Glomerular endothelial cell (primary cell): ENCODE measurements at places on chromosomes 16 and 17. TPM values are rescaled to one million over a fixed set of nuclear protein-coding genes. Genes with fewer than 3 reads are reported as not detected.

The SLC16A13 gene
- total RNA-seq, result 6.6 and 7.9 TPM in 2 replicates

The KCNH6 gene
- total RNA-seq, result not detected in 2 replicates

DNA sequence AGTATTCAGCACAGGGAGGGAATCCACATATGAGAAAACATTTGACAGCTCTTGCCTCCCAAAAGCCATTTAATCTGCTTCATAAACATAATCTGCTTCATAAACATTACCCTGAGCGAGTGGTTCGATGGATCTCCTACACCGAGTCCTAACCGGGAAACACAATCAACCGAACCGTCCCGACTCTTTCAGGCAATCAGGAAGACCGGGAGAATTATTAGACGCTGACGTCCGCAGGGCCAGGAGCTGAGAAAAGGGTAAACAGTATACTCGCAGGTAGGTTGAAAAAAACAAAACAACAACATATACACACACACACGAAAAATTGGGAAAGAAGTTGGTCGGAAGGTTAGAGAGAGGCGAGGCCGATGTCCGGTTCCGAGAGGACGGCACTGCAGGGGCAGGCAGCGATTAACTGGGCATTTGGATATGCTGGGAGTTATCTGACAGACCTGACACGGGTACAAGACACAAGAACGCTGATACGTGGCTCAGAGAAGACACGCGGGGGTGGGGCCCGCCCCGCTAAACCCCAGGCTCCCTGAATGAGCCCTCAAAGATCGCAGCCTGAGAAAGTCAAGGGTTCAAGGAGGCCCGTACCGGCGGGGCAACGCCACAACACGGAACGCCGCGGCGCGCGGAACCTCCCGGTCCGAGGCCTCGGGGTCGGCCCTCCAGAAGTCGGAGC is 585 bp downstream of the AP1G1 start:
- DNase-seq, result no peak

DNA sequence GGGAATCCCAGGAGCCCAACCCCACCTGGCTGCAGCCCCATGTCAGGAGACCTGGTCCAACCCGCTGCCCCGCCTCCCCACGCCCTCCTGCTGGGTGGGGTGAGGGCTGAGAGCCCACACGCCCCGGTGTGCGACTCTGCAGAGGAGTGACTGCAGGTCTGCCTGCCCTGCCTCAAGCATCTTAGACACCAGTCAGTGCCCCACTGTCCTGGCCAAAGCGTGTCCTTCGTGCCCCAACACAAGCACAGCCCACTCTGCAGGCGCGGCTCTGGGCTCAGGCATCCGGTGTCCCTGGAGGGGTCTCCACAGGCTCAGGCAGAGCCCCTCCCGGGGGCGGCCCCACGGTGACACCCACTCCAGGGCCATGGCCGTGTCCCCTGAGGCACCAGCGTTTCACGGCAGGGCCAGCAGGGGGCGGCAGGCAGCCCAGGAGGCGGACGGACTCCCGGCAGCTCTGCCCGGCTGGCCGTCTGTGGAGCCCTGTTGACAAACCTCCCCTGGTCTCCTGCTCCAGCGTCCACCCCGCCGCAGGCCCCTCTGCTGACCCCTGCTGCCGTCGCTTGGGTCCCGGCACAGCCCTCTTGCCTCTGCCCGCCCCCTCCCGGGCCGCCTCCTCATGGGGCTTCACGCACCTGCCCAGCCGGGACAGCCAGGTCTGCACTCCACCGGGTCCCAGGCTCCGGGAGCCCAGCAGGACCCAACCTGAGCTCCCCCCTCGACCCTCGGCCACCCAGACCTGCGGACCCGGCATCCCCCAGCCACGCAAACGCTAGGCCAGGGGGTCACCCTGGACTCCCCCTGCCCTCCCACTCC is 8.6 kb upstream of the UBE2I start:
- no peak for DNase-seq

The ABI3 gene
- total RNA-seq, result 22.3 and 26.2 TPM in 2 replicates

The KRTAP4-5 gene
- not detected in 2 replicates for total RNA-seq

The CACNB1 gene
- 4.4 and 6.6 TPM in 2 replicates for total RNA-seq

The KIFC3 gene
- total RNA-seq, result 52.2 and 76.7 TPM in 2 replicates

The HAGH gene
- 91.5 and 116 TPM in 2 replicates for total RNA-seq

GRCh38 chr17:73205459-73205961 is 12.7 kb downstream of the COG1 start:
- DNase-seq, result no peak

The CA10 gene
- total RNA-seq, result not detected in 2 replicates

DNA sequence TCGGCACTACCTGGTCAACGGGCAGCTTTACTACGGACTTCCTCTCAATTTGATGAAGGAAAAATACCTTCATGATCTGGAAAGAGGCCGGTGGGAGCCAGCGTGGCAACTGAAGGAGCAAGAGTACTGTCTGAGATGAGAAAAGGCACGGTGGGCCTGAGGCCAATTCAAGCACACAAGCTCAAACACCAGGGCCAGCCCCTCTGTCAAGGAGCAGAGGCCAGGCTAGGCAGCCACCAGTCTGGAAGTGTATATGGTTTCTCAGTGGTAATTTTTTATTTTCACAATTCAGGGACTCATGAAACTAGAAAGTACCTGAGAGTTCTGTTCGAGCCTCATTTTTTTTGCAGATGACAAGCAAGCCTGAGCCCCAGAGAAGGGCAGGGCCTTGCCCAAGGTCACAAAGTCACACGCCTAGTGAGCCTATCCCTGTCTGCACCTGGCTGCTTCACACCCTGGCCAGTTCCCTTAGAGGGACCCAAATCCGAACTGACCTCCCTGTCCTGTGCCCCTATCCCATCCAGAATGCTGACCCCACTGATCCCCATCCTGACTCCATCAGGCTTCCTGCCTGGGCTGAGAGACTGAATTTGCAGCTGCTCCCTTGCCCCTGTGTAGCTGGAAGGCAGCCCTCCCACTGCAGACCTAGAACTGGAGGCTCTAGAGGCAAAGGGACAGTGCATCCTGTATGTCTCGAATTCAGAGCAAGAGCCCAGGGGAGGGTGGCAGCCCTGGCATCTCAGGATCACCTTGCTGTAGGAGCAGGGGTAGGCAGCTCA is 4.8 kb upstream of the TBX2 start:
- DNase-seq, result no peak

The CX3CL1 gene
- 13.3 and 58.0 TPM in 2 replicates for total RNA-seq

The PDILT gene
- not detected in 2 replicates for total RNA-seq

GRCh38 chr17:36939052-36939801 is 2.0 kb downstream of the LHX1 start:
- no peak for DNase-seq

GRCh38 chr17:78954684-78955083 is 25.0 kb downstream of the LGALS3BP start:
- DNase-seq, result no peak

The SDK2 gene
- 0.18 and 1.4 TPM in 2 replicates for total RNA-seq

GRCh38 chr17:33854596-33854995 is 400.5 kb upstream of the CCL2 start:
- DNase-seq, result no peak

DNA sequence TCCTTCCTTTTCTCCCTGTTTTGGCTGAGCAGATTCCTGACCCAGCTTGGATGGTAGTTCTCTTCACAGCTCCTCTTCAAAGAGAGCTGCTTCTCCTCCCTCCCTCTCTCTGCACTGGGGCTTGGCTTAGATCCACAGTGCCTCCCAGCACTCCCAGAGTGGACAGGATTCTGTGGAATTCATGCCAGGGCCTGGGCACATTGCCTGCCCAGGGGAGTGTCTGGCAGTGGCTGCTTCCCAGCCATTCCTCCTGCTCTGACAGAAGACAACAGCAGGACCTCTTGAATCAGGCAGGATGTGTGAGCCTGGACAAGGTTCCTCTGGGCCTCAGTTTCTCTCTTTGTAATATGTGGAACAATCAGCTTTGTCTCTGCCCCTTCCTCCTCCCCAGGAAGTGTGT is 4.5 kb upstream of the MMP28 start:
- DNase-seq, result no peak

GRCh38 chr16:67391424-67392300 is 1.6 kb downstream of the TPPP3 start:
- DNase-seq, result no peak

- DNase-seq, result no peak
These were observed 351.2 kb downstream of the C16orf95 start for GRCh38 chr16:86965840-86966550.

The CD300E gene
- total RNA-seq, result not detected in 2 replicates

GRCh38 chr17:798246-798645 is 16.1 kb downstream of the MRM3 start:
- no peak for DNase-seq

DNA sequence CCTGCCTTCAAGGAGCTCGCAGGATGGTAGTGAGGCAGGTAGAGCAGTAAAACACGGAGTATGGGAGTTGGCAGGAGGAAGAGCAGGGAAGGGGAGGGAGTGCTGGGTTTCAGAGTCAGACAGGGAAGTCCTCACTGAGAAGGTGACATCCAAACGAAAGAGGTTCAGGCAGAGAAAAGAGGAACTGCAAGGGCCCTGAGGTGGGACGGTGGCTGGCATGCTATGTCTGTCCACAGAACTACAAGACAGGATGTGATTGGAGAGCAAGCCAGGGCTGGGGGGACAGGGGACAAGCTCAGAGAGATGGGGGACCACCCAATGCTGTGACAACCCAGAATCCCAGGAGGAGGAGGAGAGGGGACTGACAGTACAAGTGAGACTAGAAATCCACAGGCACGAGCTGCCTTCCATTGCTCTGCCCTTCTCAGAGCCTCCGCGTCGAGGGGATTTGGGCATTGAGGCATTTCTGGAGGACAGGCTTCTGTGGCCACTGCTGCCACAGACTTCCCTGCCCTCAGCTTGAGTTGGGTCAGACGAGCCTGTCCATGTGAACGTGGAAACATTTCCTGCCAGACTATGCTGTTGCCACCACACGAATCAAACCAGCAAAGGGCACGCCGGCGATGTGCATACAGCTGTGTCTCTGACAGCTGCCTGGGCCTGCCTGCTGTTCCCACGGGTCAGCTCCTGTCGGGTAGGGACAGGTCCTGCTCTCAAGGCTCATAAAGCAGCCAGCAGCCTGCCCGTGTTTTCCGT is 100.1 kb downstream of the RAB11FIP4 start:
- no peak for DNase-seq

GRCh38 chr17:78745407-78746088 is 36.5 kb downstream of the CYTH1 start:
- DNase-seq, result no peak

The TM4SF5 gene
- not detected in 2 replicates for total RNA-seq

GRCh38 chr16:56258508-56259424 is 67.5 kb downstream of the GNAO1 start:
- no peak for DNase-seq
